ENCODE measurements at places on chromosomes 5 and 9.

GRCh38 chr5:121053055-121053985 lies 589.2 kb downstream of the PRR16 start:
- DNase-seq = no peak

DNA sequence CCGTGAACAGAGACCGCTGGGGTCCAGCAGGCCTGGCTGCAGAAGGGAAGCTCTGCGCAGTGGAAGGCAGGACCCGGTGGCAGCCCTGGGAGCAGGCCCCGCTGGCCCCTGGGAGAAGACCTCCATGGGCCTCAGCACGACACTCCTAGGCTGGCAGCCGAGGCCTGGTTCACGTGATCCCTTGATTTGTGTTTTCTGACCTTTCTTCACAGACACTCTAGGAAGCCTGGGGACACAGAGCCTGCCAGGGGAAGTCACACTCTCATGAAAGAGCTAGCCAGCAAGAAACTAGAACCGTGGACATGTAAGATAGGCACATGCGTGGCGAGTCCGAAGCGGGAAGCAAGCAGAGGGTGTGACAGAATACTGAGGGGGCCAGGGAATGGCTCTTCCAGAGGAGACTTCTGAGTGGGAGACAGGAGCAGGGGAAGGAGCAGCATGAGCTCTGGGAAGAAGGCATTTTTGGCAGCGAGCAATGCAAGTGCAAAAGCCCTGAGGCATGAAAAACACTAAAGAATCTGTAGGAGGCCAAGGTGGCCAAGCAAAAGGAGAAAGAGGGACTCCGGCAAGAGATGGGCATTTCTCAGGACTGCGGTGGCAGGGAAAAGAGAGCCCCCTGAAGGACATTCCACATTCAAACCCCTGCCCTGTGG lies 26.6 kb upstream of the IL17B start:
- DNase-seq = no peak

DNA sequence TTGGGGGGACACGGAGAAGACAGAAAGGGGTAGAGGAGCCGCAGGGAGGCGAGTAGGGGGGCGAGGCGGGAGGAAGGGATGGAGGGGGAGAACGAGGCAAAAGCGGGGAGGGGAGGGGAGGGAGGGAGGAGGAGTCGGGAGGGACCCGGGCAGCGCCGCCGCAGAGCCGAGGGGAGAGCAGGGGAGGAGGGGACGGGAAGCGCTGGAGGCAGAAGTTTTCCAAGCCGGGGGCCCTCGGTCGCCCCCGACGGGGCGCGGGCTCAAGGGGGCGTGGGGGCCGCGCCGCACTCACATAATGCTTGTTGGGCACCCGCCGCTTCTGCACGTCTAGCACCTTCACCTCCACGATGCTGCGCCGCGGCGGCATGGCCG lies 353 bp downstream of the SH3PXD2B start:
- DNase-seq = peak; percentile 20

GRCh38 chr5:171999877-172000276 lies 6.6 kb downstream of the FBXW11 start:
- DNase-seq = no peak

GRCh38 chr5:98975682-98976407 lies 47.0 kb upstream of the CHD1 start:
- DNase-seq = no peak

DNA sequence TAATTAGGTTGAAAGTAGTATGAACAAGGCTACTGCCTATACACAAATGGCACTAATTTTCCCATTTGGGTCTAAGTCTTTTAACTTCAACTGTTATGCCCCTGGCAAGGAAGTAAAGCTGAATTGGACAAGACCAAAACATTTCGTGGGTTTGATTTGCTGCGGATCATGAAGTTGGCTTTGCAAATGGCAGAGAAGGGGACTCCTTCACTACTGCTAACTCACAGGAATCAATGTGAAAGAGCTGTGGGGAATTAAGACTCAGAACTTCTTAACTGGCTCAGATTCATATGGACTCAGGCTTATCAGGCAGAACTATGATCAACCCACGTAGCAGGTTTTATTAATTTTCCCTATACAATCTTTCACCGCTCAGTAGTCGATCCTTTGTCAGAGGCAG lies 73.8 kb upstream of the IFNE start:
- DNase-seq = no peak

DNA sequence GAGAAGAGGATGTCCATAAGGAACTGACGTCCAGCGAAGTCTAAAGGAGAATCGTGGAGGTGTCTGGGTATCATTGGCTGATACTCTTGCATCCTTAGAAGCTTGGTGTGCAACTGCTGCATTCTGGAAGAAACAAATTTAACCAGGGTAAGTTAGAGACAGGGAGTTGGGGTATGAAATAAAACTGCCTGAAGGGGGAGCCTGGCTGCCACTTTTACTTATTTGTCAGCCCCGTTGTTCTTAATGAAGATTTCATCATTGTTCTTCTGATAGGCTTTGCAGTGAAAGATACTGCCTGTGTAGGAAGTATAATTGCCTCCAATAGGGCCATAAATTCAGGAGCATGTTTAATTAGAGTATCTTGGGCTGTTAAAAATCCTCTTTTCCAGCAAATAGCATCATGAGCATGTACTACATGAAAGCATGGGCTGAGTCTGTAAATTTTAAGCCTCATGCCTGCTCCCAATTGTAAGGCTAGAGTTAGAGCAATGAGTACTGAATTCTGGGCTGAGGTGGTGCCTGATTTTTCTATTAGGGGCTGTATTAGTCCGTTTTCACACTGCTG lies 1264.5 kb upstream of the ACO1 start:
- peak; percentile 31 for DNase-seq

DNA sequence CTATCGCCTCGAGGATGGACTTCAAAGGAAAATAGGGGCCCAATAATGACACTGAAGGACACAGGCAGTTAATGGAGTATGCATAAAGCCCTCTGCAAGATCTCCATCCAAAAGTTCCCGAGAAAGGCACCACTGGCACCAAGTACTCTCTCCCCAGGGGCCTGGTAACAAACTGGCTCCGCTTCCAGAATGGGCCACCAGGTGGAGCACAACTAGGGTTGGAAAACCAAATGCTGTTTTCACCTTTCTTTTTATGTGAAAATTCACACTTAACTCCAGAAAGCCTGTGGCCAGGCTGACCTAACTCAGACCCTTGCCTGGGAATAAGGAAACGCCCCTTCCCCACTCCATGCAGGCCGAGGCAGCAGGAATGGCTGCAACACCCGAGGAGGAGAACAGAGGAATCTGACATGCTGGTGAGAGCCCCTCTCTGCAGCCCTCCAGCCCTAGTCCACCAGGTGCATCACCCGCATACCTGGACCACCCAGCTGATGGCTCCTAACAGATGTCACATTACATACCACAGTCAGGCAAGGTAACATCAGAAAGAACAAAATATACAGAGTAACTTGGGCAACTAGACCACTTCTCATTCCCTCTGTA lies 42.8 kb downstream of the CAMSAP1 start:
- peak; percentile 81 for DNase-seq

- DNase-seq = no peak
Measured at GRCh38 chr9:86990290-86990689, 43.0 kb upstream of the GAS1 start.

GRCh38 chr9:88746029-88746742 lies 211.2 kb downstream of the NXNL2 start:
- no peak for DNase-seq

GRCh38 chr5:78757269-78758053 lies 108.9 kb upstream of the LHFPL2 start:
- DNase-seq = no peak

GRCh38 chr5:67381236-67381880 lies 184.8 kb upstream of the CD180 start:
- no peak for DNase-seq

DNA sequence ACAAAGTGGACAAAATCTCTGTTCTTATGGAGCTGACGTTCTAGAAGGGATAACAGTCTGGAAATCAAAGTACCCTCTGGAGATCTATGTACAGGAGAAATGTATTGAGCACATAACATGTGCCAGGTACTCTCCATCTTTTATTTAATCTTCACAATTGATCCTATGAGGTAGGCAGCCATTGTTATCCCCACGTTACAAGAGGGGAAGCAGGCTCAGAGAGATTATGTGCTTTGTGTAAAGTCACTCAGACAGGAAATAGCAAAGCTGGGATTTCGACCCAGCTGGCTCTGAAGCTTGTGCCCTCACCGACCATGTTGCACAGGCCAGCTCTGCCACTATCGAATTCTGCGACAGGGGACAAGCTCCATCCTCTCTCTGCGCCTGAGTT lies 21.5 kb downstream of the PDGFRB start:
- DNase-seq = no peak

GRCh38 chr5:132281856-132282614 lies 12.2 kb upstream of the SLC22A4 start:
- DNase-seq = no peak

DNA sequence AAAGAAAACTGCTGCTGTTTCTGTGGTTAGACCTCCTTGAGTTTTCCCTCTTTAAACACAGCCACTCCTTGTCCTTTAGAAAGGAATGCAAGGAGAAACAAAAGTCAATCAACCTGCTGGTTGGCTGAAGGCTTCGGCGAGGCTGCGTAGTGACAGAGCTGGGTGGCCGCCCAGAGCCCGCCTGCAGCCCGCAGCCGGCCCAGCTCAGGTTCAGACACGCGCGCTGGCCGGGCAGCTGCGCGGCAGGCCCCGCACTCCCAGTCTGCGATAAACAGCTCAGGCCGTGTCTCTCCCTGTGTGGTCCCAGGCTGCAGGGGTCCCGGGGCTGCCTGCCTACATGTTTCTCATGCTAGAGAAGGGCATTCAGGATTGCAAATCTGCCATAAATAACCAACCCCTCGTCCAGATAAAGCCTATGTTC lies 115.4 kb downstream of the HSD17B3 start:
- no peak for DNase-seq

DNA sequence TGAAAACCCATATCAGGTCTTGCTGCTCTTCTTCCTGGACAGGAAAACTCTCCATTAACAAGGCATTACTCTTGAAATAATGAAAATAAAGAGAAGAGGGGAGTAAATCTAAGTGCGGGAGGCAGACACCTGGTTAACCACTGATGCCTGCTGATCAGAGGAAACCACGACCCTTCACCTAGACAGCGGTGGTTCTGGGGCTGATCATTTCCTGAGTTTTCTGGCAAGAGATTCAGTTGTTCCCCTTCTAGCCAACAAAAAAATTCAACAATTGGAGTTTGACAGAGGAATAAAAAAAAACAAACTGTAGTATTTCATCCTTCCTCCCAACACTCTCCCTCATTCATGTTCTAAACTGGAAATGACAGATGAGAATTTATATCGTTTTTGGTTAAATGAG lies 3.0 kb downstream of the RLN2 start:
- DNase-seq = no peak

DNA sequence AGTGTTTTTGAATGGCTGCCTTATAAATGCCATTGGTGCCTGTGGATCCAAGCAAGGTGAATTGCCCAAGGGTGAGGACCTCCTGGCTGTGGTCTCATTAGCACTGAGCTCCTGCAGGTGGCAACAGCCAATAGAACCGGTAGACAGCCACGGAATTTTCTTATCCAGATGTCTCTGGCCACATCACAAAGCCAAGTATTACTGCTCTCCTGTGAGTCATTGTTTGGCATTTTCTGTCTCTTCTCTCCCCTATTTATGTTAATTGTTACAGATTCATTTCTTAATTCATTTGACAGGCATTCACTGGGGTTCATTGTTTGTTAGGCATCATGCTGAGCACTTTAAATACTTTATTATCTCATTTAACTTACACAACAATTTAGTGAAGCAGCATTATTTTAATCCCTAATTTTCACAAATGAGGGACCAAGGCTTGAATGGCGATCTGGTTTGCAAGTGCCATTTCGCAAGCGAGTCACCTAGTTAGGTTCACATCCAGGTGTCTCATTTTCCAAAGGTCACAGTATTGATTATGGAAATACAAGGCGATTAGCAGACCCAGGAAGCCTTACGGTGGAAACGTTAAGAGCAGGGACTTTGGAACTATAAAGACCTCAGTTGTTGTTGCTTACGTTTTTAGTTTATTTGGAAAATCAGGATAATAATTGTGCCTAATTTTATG lies 58.2 kb upstream of the DPYSL3 start:
- DNase-seq = no peak

- no peak for DNase-seq
Measured at GRCh38 chr5:137753691-137754187, 424 bp downstream of the HNRNPA0 start.

DNA sequence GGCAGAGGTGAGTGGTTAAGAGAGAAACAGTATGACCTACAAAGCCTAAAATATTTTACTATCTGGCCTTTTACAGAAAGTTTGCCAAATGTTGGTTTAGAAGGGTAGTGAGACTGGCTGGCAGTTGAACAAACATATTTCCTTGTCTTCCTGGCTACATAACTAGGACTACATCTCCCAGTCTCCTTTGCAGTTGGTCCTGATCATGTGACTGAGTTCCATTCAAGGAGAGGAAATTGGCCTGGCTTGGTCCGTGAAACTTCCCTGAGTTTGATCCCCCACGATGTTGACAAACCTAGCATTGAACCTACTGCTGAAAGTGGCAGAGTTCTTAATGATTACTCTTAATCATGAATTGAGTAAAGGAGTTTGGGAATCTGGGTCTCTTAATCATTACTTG lies 280.8 kb downstream of the SLIT3 start:
- no peak for DNase-seq

GRCh38 chr5:73288803-73289720 lies 116.1 kb downstream of the TMEM174 start:
- no peak for DNase-seq

- no peak for DNase-seq
Measured at GRCh38 chr5:168879331-168879730, 300.2 kb upstream of the PANK3 start.

GRCh38 chr9:4864234-4864661 lies 71.5 kb downstream of the RCL1 start:
- no peak for DNase-seq

DNA sequence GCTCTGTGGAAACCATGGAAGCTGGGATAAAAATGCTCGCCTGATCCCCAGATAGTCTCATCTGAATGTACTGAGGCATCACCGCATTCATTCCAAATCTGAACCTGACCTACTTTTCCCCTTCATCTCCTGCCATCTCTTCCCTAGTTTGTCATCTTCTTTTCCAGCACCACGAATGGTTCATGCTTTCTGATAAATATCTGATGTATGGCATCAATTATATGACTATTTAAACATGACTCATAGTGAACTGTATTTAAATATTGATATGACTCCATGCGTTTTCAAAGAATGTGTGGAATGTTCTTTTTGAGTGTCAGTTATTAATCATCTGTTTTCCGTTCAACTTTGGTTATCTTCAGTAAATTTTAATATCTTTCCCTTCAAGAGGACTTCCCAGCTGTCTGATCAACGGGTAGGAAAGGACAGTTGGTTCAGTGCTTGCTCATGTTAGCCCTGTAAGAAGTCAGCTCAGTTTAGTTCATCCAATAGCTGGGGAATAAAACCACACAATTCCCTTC lies 21.1 kb downstream of the BASP1 start:
- no peak for DNase-seq

- no peak for DNase-seq
Measured at GRCh38 chr5:82789095-82789494, 288.1 kb downstream of the TMEM167A start.

GRCh38 chr5:165134155-165134554 lies 1628.7 kb downstream of the MAT2B start:
- DNase-seq = no peak

DNA sequence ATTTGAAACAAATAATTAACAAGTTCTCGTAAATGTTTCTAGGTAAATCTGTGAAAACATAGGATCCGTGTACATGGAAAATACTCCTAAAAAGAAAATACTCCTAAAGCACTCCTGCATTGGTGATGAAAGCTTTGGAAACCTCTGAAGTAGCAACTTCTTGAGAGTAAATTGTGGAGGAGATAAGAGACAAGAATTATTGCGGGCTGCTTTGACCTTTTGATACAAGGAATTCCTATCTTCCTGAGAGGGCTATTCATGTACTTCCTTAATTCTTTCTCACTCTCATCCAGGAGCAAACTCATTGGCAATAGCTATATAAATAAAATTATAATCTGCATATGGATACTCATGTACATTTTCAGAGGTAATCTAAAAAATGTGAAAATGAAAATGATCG lies 158.4 kb upstream of the PIK3R1 start:
- DNase-seq = no peak

All from activated CD8-positive, alpha-beta memory T cell treated with anti-CD3 and anti-CD28 coated beads, Interleukin-2, amount 50 U/mL, for 4 hours (primary cell).